Stimulated activated CD4-positive, alpha-beta T cell treated with anti-CD3 and anti-CD28 coated beads, Interleukin-1b, Interleukin-23, amount 100 ng/mL, for 48 hours (primary cell): ENCODE measurements at places on chromosomes 11 and 22.
A peak's percentile ranks its signal among the peaks of the same experiment; 100 is the strongest.

GRCh38 chr11:73652046-73652730, 5.8 kb downstream of the PLEKHB1 start:
- DNase-seq, result no peak

DNA sequence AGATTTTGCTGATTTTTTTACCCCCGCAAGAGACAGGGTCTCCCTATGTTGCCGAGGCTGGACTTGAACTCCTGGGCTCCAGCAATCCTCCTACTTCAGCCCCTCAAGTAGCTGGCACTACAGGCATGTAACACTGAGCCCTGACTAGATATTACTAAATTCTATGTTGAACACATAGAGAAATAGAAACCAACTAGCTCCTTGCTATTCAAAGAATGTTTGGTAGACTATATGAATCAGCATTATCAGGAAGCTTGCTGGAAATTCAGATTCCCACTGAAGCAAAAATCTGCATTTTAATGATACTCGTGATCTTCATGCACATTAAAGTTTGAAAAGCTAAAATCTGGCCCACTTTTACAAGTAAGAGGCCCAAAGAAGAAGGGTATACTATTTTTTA, 11.9 kb downstream of the TMEM41B start:
- no peak for DNase-seq

DNA sequence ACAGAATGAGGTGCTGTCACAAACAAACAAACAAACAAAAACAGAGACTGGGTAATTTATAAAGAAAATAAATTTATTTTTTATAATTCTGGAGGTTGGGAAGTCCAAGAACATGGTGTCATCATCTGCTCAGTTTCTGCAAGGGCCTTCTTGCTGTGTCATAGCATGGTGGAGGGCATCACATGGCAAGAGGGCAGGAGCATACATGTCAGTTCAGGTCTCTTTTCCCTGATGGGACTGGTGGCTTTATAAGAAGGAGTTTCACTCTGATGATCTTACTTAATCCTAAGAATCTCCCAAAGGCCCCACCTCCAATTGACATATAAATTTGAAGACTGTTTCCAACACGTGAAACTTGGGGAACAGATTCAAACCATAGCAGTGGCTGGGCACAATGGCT, 135.7 kb downstream of the NECTIN1 start:
- DNase-seq, result no peak

GRCh38 chr11:34605481-34606325, 15.2 kb upstream of the EHF start:
- DNase-seq, result no peak

DNA sequence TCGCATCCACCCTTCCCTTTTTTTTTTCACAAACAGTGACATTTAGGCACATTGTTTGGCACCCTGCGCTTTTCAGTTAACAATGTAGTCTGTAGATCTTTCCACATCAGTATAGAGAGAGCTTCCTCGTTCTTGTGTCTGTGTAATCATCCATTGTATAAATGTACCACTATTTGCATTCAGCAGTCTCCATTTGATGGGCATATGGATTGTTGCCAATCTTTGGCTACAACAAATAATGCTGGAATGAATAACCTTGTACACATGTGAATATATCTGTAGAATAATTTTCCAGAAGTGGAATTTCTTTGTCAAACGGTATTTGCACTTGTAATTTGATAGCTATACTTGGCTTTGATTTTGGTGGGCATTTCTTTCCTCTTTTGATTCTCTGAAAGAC, 17.1 kb downstream of the MPEG1 start:
- no peak for DNase-seq

- DNase-seq, result no peak
These were observed 3.7 kb downstream of the KCNK4 start for GRCh38 chr11:64294774-64295173.

- DNase-seq, result no peak
These were observed 4.3 kb upstream of the THY1 start for GRCh38 chr11:119427279-119427678.

- DNase-seq, result no peak
These were observed 354.6 kb upstream of the DDI1 start for GRCh38 chr11:103681855-103682254.

- DNase-seq, result peak; percentile 58
These were observed 6.7 kb upstream of the AP1B1 start for GRCh38 chr22:29394931-29395581.

DNA sequence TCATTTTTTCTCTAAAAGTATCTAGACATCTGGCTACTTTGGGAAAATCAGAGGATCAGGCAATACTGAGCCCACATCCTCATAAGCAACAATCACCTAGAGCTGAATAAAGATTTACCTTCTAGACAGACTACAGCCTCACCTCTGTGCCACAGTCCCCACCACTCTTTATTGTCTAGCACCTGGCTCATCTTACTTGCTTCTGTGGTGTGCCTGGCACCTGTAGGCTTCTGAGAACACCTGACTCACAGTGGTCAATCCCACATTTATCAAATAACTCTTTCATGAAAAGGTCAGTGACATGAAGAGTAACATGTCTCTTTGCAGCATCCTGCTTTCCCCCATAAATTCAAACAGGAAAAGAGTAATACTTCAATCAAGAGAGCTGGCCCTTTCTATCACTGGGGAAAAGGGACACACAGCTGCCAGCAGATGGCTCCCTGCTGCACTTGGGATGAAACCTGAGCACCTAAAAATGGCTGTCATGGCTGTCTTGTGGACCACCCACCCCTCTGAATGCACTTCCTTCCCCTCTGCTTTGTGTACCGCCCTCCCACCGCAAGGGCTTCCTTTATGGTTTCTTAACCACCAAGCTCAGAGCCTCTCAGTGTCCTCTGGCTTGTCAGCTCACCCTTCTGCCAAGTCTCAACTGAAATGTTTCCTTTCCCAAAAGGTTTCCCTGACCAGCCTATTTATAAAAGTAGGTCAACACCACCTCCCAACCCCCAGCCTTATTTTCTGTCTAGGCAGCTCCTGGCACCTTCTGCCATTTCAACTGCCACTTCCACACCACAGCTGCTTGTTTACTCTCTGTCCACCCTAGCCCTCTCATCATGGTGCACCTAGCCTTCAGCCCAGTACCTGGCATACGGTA, 9.3 kb downstream of the TFIP11 start:
- DNase-seq, result peak; percentile 43

DNA sequence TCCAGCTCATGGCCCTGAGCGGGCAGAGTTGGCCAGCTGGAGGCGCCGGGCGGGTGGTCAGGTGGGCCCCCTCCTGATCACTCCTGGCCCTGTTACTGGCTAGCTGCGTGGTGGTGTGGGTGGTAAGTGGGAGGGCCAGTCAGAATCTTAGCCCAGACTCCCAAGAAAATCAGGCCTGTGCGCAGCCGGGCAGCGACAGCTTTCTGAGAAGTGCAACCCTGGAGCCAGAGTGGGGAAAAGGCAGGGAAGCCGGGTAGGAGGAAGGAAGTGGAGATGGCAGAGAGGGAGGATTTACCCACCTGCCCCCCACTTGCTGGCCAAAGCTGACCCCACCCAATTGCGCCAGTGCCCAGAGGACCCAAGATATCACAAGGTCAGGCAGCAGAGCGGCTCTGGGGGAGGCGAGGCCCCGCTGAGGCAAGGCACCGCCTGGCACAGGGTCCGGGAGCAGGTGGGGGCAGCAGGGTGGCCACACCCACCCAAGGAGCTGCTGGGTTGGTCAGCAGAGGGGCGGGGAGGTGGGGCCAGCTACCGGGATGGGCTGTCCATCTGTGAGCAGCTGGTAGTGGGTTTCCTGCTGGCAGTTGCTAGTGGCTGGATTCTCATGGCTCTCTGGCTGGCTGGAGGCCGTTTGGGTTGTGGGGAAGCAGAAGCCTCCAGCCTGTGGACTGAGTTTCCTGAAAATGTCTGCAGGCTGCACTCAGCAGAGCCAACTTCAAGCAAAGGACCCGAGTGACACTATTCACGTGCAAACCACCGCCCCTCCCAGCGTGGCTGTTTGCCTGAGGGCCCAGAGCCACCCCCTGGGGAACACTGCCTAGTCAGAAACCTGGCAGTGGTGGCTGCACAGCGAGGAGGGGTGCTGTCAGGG, 196.4 kb downstream of the IGLL1 start:
- DNase-seq, result no peak

DNA sequence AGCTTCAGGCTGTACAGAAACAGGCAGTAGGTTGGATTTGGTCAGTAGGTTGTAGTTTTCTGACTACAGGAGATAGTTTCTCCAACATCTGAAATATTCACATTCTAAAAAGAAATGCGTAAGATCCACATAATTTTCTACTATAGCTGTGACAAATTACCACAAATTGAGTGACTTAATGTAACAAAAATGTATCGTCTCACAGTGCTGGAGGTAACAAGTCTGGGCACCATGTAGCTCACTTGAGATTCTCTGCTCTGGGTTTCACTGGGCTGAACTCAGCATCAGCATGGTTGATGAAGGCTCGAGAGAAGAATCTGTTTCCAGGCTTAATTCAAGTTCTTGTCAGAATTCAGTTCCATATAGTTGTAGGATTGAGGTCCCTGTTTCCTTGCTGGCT, 350.9 kb upstream of the CCDC179 start:
- no peak for DNase-seq

DNA sequence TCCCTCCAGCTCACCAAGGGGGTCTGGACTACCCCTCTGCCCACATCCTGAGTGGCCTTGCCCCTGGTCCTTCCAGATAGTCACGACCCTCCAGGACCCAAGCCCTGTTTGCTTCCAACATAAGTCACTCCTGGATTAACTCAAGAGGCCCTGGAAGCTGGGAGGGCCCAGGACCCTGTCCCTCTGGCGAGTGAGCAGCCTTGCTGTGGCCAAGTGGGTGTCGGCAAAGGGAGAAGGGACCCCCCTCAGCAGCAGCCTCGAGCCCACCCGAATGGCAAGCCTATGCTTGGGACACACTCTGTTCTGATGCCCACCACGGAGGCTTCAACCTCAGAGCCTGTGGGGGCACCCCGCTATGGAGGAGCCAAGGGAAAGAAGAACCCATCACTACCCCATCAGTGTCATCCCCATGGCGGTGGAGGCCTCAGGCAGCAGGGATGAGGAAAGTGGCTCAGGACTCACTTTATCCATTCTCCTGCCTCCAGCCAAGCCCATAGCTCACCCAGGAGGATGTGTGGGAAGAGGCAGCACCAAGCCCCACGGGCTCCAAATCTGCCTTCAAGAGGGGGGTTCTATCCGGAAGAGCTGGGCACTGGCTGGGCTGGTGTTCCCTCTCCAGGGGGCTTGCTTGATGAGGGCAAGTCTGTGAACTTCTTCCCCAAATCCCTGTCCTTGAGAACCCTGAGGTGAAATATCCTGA, 12.5 kb downstream of the SLC22A12 start:
- no peak for DNase-seq

DNA sequence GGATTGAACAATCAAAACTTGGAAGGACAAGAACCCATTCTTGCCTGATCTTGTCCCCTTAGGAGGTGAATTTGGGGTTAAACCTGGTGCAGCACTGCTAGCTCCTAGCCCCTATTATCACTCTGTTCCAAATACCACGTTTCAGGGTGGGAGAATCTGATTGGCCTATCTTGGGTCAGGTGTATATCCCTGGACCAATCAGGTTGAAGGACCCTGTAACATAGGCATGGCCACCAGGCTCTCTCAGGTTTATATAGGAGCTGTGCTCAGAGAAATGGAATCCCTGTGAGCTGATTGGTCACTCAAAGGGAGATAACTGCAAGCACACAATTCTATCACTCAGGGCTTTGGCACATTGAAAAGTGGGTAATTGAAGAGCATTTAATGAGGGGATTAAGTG, 26.6 kb upstream of the AMPD3 start:
- DNase-seq, result no peak
